ENCODE measurements at places on chromosomes 16 and 17.

- no peak for DNase-seq
Measured at GRCh38 chr16:23174622-23175021, 7.9 kb upstream of the SCNN1G start.

DNA sequence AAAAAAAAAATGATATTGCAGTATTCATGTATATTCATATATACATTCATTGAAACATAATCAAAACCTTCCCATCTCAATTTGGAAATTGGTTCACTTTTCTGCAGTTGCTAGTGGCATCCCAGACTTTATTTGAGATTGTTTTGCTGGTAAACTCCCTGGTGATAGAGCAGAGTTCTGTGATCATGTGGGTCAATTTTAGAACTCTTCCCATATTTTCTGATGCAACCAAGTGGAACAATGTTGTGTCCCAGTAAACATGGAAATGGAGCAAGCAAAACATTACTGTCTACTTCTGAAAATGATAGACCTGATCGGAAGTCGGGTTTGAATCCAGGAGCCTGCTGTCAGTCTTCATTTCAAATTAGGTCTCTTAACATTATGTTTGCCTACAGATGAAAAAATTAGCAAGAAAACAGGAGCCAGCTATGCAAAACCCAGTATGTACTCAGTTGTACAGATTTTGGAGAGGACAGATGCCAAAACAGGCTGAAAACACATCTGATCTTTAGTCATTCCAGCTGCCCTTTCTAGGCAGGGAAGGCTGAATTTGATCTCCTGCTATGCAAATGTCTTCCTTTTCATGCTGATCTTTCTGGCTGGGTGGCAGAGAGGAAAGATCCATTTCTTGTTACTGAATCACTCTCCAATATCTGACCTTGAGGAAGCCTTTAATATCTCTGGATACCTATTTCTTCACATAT is 786.6 kb upstream of the SOX9 start:
- no peak for DNase-seq

DNA sequence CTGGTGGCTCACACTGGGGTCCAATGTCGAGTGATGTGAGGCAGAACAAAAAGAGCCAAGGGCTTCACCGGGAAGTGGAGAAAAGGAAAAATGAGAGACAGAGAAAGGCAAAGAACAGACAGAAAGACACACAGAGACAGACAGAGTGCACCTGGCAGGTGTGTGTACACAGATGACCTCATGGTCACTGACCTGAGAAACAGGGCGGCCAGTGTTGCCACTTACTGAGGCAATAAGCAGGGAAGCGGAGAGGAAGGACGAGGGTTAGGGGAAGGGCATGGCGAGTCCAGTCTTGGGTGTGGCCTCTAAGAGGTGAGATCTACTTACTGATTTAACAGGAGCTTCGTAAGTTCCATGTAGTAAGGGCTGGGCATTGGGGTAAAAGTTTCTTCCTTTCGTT is 7.5 kb downstream of the GINS2 start:
- no peak for DNase-seq

- no peak for DNase-seq
Measured at GRCh38 chr16:50808929-50809538, 67.1 kb downstream of the CYLD start.

- DNase-seq, result no peak
Measured at GRCh38 chr16:66923866-66924265, 1.5 kb downstream of the RRAD start.

- no peak for DNase-seq
Measured at GRCh38 chr16:49717689-49718088, 138.2 kb downstream of the ZNF423 start.

DNA sequence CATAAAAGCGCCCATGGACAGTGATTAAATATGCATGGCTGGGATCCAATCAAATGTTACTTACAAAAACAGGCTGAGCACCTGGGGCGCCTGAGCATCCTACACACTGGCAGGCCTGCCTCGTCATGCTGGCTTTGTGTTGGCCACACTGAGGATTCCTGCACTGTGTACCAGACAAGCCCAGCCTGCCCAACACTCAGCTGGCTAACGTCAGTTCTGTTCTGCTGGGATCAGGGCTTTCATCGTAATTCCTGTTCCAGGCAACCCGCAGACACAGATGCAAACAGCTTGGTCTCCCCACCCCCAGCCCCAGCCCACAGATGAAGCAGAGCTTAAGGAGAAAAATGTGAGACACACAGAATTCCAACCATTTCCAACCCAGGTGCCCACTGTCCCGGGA is 30.7 kb downstream of the PIMREG start:
- DNase-seq, result no peak

- no peak for DNase-seq
Measured at GRCh38 chr16:12059216-12059769, 82.8 kb downstream of the SNX29 start.

GRCh38 chr17:40177275-40177874 is at the start of gene RAPGEFL1:
TSS of gene RAPGEFL1 (plus strand) at chr17:40177470. CDS start at chr17:40177862, 392 bp downstream.
- DNase-seq, result no peak

- no peak for DNase-seq
Measured at GRCh38 chr16:63241497-63242028, 1205.3 kb upstream of the CDH8 start.

DNA sequence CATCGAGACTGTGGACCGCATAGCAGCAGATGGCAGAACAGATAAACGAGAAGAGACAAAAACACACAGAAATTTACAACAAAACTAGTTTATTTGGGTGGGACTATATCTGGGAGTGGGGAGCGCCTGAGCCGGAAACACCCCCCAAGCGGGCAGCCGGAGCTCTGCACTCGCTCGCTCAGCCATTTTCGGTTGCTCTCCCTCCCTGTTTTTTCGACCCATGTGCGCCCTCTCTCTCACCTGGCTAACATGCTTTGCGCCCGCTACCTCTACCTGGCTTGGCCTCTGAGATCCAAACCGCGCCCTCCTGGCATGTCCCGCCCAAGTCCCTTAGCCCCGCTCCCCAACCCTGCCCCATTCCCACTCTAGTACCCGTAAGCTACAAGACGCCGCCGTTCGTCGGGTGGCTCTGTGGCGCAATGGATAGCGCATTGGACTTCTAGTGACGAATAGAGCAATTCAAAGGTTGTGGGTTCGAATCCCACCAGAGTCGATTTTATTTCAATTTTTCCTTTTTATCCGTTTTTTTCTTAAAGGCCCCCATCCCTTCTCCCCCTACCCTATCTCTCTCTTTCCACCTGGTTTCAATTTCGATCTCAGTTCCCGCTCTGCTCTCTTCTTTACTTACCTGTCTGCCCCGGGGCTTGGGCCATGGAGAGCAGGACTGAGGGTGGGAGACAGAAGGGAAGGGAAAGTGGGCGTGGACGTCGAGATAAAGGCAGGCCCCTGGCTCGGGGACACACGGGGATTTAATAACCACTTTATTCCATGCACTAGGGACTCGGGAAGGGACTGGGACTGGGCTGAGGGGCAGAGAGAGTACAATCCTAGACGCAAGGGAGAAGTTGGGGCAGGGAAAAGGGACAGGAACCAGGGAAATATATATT is 2.4 kb upstream of the ALOXE3 start:
- no peak for DNase-seq

- no peak for DNase-seq
Measured at GRCh38 chr16:15576960-15577958, 65.7 kb downstream of the MARF1 start.

DNA sequence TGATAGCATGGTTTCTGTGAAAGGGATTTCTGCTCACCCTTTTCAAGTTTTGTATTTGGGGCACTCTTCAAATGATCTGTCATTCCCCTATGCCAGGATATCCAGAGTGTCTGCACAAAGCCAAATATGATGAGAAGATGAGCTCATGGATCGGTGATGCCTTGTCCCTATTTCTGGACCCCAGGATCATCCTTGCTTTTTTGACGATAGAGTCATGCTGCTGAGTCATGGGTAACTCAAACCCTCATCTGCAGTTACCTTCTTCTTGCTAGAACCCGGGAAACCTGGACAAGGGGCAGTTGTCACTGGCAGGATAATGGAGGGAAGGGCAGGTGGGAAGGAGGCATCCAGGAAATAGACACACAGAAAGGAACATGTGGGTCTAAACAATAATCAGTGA is 17.8 kb upstream of the MAPT start:
- DNase-seq, result no peak

DNA sequence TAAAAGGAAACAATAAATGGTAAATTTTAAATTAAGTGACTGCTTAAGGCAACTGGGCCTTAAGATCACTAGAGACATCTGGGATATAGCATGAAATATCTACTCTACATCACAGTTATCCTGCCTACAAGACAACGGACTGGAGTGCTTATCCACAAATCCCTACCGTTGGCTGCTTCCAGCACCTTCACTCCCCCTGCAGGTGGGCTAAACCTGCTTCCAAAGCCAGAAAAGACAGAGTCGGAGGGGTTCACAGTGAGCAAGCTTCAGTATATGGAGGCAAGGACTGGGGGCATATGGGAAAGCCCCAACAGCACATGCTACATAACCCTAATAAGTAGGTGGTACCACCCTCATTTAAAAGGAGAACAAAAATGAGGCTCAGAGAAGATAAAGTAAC is 45.3 kb downstream of the GRIN2A start:
- no peak for DNase-seq

DNA sequence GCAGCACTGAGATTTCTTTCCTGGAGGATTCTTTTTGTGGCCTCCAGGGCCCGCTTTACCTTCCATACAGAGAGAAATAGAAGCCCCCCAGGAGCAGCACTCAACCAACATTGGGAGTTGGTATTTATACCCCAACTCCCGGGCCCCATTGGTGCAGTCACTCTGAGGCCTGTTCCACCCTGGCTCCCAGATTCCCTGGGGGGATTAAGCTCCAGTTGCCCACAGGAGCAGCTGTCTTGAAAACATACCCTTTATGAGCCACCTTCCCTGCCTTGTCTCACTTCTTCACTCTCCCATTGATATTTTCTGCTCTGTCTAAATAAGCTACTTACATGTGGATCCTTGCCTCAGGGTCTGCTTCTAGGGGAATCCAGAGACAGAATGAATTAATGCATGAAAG is 167.8 kb downstream of the KATNIP start:
- no peak for DNase-seq

DNA sequence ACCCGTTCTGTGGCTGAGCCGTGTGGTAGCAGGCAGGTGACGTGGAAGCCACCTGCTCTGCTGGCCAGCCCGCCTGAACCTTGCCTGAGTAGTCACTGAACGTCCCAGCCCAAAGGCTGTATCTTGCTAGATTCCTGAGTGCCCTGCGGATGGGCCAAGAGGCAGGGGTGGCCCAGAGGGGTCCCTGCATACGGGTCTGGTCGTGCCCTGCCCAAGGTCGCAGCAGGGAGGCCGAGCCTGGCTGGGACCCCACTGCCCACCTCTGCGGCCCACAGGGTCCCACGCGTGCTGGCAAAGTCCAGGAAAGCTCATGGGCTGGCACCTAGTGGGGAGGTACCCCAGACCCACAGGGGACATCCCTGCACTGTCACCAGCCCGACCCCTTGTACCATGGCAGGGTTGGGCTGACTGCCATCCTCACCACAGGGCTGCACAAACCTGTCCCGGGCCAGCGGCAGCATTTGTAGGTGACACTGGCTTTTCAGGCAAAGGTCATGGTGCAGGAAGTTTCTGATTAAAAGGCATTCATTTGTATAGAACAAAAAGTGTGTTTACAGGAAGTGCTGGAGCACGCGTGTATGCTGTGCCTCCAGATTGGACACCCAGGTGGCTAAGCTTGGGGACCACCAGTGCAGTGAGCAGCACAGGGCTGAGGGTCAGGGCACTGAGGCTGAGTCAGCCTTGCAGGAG is 45.1 kb upstream of the ZC3H18 start:
- DNase-seq, result no peak

GRCh38 chr17:9144502-9145249 is 123.4 kb downstream of the NTN1 start:
- no peak for DNase-seq

- DNase-seq, result no peak
Measured at GRCh38 chr17:41773190-41773588, 13.3 kb downstream of the JUP start.

DNA sequence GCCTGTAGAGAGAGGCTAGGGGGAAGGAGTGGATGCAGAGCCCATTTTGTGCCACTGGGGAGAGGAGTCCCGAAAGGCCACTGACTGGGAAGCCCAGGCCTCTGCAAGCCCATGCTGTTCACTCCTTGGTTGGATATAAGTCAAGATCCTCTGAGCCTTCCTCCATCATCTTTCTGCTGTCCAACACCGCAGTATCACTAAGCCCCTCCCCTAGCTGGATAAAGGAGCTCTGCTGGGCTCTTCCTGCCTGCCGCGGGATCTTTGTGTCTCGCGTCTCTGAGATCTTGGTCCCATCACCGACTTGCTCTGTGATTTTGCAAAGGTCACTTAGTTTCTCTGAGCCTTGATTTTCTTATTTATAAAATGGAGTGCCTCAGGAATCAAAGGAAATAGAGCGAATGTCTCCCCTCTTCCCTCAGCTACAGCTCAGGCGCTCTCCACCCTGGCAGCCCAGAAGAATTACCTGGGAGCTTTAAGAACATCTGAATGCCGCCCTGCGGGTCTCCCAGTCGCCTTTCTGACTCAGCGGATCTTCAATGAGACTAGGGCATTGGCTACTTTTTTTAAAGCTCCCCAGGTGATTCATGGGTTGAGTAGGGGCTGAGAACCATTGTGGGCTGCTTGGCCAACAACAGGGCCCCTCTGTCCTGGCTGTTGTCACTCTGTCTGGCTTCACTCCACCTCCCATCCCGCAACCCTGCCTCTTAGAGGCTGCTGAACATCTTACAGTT is 25.2 kb upstream of the TMEM220 start:
- no peak for DNase-seq

GRCh38 chr17:45277216-45277849 is 15.4 kb upstream of the SPATA32 start:
- DNase-seq, result peak; percentile 94

- DNase-seq, result no peak
Measured at GRCh38 chr17:57701124-57701523, 44.0 kb downstream of the CCDC182 start.

GRCh38 chr17:67378454-67379250 is 1.6 kb downstream of the PITPNC1 start:
- DNase-seq, result peak; percentile 61

GRCh38 chr17:7363311-7363710 is 8.4 kb downstream of the TMEM95 start:
- no peak for DNase-seq

DNA sequence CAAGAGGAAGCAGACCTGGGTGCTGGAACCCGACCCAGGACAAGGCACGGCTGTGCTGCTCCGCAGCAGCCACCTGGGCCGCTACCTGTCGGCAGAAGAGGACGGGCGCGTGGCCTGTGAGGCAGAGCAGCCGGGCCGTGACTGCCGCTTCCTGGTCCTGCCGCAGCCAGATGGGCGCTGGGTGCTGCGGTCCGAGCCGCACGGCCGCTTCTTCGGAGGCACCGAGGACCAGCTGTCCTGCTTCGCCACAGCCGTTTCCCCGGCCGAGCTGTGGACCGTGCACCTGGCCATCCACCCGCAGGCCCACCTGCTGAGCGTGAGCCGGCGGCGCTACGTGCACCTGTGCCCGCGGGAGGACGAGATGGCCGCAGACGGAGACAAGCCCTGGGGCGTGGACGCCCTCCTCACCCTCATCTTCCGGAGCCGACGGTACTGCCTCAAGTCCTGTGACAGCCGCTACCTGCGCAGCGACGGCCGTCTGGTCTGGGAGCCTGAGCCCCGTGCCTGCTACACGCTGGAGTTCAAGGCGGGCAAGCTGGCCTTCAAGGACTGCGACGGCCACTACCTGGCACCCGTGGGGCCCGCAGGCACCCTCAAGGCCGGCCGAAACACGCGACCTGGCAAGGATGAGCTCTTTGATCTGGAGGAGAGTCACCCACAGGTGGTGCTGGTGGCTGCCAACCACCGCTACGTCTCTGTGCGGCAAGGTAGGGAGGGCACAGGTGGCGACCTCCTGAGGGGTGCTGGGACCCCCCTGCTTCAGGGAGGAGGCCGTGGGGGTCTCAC is 667 bp downstream of the FSCN2 start:
- no peak for DNase-seq
